ENCODE measurements at places on chromosomes 12 and 14. TPM values are rescaled to one million over a fixed set of nuclear protein-coding genes. Genes with fewer than 3 reads are reported as not detected.

Gene ARL6IP4
- total RNA-seq: 166 TPM

Gene ABCD2
- total RNA-seq: not detected

Gene SUOX
- total RNA-seq: 24.8 TPM

Gene HOXC10
- total RNA-seq: not detected

Gene CLEC2A
- not detected for total RNA-seq

Gene IL26
- not detected for total RNA-seq

Gene AMDHD1
- 0.13 TPM for total RNA-seq

Gene TAS2R13
- 5.2 TPM for total RNA-seq

Gene STRAP
- total RNA-seq: 157 TPM

Gene POTEM
- not detected for total RNA-seq

Gene B3GNT4
- not detected for total RNA-seq

Gene ATG2B
- 39.8 TPM for total RNA-seq

Gene DNAJC22
- total RNA-seq: 1.3 TPM

Gene TCTN1
- 13.7 TPM for total RNA-seq

Gene NGB
- total RNA-seq: not detected

Gene PLEKHH1
- total RNA-seq: 1.1 TPM
